M059J (cell line): ENCODE measurements at places on chromosomes 7 and 10. TPM values are rescaled to one million over a fixed set of nuclear protein-coding genes. Genes with fewer than 3 reads are reported as not detected.

Gene OPN4
- 0.52 TPM in 1 of 2 replicates, not detected in the other for total RNA-seq

Gene NXPH1
- total RNA-seq, result not detected in 2 replicates

Gene TMEM213
- total RNA-seq, result not detected in 2 replicates

Gene LAMB1
- total RNA-seq, result 112 and 225 TPM in 2 replicates

Gene TSC22D4
- 28.1 and 43.6 TPM in 2 replicates for total RNA-seq

Gene CRHR2
- total RNA-seq, result not detected in 2 replicates

Gene TFPI2
- total RNA-seq, result 18.5 and 28.7 TPM in 2 replicates

Gene ZNF365
- 2.9 and 3.2 TPM in 2 replicates for total RNA-seq

Gene DPP6
- total RNA-seq, result not detected in 2 replicates

Gene ZNF488
- total RNA-seq, result 0.62 and 0.79 TPM in 2 replicates

Gene ASAH2
- total RNA-seq, result 1.9 and 6.5 TPM in 2 replicates

Gene TMEM229A
- not detected in 2 replicates for total RNA-seq

Gene HGF
- 1.1 and 3.9 TPM in 2 replicates for total RNA-seq

Gene HMX3
- total RNA-seq, result not detected in 2 replicates

Gene ANKRD7
- total RNA-seq, result 2.2 and 2.4 TPM in 2 replicates
